ENCODE measurements at places on chromosomes 12 and 14.

DNA sequence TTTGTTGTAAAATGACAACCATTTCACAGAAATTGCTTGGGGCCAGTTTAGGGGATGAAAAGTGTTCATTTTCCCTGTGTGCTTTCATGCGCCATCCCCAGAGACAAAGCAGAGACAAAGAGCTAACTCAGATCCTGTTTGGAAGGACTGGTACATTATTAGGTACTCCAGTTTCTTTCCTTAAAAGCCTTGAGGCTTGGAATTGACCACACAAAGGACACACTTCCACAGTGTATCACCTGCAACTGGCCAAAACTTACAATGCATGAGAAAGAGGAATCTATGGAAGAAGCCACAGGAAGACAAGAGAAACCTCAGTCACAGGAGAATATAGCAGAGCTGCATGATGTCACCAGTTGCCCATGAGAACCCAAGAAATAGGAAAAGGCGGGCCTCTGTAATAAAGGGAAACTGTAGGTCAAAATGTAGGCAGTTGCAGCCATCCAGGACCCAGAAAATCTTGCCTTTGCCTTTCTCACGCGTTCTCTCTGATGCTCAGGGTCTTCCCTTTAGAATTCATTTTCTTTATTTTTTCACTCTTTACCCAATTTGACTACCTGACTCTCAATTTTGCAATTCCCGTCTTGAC is 339.0 kb downstream of the RMST start:
- DNase-seq: no peak

GRCh38 chr12:50005175-50005574 is 20.1 kb downstream of the RACGAP1 start:
- no peak for DNase-seq

GRCh38 chr12:103810111-103810510 is 30.9 kb downstream of the NT5DC3 start:
- no peak for DNase-seq

DNA sequence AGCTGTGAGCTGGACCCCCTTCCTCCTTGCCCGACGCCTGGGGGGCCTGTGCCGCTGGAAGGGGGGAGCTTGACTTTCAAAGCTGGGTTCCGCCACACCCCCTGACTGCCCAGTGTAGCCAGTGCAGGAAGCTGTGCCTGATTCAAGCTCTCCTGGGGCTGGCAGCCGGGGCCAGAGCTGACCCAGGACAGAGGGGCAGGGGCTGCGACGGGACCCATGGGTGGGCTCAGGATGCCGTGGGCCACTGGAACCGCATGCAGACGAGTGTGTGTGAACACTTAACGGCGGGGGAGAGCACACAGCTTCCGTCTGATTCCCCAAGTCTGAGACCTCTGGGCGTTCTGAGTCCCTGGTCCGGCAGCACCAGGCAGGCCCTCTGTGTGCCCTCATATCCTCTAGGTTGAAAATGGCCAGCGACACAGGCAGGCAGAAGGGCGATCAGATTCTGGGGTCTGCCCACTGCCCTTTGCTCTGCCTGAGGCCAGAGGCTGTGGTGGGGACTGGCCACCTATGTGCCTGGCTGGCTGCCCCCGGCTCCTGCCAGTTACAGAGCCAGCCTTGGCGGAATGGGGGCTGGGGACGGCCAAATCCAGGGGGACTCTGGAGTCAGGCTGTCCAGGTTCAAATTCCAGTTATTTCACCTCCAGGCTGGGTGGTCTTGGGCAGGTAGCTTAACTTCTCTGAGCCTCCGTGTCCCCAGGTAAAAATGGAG is 54.0 kb downstream of the CYP46A1 start:
- no peak for DNase-seq

DNA sequence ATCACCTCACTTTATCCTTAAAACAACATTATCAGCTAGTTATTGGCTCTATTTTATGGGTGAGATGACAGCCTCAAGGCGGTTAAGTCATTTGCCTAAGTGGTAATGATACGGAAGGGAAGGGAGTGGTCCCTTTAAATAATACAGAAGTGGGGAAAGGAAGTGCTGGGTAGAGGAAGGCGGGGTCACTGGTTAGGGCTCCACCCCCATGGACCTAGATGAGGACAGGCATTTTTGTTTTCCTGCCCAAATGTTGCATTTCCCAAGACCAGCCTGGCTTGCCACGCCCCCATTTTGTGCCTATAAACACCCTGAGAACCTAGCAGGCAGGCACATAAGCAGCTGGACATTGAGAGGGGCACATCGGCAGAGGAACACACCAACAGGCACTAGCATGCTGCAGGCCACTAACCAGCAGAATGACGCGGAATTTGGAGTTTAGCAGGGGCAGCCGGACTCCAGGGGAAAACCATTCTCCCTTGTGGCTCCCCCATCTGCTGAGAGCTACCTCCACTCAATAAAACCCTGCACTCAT is 100.9 kb downstream of the EPS8 start:
- no peak for DNase-seq

DNA sequence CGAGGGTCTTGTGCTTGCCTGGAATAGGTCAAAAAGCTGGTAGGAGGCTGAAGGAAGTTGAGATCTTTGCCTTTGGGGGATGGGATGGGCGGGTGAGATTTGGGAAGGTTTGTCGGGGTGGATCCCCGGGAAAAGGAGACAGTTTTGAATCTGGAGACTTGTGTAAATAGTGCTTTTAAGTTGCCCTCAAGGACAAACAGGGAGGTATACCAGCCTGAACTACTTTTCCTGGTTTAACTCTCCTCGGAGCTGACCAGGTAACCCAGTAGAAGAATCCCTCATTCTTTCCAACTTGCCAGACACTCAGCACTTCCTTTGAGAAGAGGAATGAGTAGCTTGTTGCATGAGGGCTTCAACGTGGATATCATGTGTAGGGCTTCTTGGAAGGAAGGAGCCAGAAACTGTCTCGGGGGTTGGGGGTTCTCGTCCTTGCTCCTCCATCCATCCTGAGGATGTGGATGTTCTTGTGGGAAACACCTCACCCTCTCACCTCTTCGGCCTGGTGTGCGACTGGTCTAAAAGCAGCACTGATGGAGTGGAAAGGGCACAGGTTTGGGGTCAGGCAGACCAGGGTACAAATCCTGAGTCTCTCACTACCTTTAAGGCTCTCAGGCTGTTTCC is 1.9 kb downstream of the TEAD4 start:
- DNase-seq: no peak

GRCh38 chr12:114638790-114639435 is 45.1 kb downstream of the TBX3 start:
- no peak for DNase-seq

- no peak for DNase-seq
These were observed 23.8 kb downstream of the OAS2 start for GRCh38 chr12:113002155-113002554.

DNA sequence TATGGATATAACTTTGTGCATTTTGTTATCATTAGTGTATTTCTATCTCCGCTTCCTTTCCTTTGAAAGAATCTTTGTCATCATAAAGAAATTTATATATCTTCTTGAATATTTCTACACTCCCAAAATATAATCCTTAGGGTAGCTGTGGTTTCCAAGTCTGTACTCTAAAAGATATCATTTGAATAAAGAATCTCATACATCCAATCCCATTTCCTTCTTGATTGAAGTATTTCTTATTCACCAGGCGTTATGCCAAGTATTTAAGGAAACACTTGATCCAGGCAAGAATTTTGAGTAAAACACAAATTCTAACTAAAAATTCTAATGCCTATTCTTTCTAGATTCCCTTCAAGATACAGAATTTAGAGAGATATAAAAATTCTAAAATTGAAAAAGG is 821.8 kb downstream of the GALC start:
- no peak for DNase-seq

DNA sequence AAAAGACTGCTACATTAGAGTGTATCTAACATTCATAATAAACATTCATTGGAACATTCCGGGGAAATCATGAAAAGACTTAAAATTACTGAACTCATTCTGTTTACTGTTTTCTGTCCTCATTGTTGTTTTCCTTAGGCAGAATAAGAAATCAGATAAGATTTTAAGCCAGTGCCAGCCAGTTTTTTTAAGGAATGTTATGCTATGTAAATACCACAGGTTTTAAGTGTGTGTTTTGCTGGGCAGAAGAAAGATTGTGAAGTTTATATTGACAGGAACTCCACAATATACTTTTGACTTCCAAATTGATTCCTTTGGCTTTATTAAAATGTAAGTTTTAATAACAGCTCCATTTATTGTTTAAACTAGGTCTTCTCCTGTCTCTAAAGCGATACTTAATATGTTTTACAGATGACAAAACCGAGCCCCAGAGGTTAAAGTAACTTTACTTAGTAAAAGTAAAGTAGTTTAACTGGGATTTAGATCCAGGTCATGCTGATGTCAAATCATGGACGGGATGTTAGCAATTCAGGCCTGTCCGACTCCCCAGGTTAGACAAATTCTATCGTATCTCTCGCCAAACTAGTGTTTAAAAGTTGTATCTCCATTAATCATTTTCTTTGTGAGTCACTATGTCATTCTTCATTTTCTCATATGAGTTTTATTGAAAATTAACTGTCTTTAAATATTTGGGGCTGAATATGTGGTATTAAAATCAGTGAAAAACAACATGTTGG is 1.7 kb downstream of the LARP4 start:
- DNase-seq: no peak

DNA sequence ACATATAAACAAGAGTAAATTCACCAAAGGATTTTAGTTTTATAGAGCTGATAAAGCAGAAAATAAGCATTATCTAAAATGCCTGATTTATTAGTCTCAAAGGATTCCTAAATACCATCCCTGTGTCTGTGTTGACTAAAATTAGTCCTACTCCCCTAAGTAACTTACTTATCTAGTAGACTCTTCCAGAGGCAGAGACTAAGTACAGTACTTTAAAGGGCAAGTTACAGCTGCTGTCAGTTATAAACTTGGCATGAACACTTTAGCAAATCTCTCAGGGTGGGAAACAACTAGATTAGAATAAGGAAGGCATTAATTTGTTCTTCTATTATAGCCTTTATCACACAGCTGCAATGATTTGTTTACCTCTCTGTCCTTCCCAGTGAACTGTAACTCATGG is 46.0 kb downstream of the ATP2B1 start:
- DNase-seq: no peak

GRCh38 chr12:49687941-49688340 is 19.3 kb downstream of the FMNL3 start:
- DNase-seq: no peak

DNA sequence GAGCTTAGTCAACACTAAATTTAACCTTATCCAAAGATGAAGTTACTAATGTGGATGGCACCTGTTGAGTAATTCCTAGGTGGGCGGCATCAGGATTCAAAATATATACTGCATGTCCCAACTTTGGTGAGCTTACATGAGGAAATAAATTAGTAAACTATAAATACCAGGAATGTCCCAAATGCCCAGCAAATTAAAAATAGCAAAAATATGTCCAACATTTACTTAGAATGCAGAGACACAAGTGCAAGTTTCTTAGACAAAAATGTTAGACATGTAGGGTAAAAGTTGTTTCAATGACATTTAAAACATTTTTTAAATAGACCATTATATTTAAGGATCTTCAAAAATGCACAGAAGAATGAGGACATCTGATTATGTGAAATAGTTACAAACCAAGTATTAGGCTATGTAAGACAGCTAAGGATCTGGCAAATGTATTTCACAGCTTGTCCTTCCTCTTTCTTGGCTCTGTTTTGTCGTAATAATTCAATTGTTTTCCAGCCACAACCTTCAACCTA is 115.9 kb downstream of the NAV3 start:
- DNase-seq: no peak

DNA sequence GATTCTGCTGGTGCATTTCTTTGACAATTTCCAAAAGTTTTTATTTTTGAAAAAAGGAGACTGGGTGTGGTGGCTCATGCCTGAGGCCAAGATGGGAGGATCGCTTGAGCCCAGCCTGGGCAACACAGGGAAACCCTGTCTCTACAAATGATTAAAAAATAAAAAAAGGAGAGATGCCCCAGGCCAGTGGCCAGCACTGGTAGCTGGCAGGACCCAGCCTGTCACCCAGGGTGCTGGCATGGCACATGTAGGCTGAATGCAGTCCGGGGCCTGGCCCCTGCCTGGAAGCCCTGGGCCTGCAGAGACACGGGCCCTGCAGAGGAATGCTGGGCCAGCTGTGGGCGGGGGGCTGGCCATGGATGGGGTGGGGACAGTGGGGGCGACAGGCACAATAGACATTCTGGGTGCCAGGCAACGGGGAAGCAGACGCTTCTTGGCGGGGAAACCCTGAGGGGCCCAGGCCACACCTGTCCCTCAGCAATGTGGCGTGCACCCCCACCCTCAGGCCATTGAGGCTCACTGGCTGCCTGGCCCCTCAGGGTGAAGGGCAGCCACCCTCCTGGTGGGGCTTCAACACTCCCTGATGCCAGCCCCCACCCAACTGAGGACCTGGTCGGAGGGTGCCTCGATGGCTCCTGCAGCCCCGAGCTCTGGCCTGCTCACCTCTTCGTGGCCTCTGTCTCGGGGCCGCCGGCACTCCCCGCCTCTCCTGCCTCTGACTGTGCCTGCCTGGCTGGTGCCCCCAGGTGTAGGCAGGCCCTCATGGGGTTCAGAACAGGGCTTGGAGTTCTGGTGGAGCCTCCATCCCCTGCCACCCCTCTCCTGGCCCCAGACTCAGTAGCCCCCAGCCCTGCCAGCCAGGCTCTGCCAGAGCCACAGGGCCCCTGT is 12.1 kb downstream of the TRMT61A start:
- DNase-seq: no peak

GRCh38 chr14:56193347-56193746 is 75.1 kb downstream of the PELI2 start:
- DNase-seq: no peak

GRCh38 chr12:107903341-107904061 is 129.0 kb downstream of the ASCL4 start:
- DNase-seq: no peak

DNA sequence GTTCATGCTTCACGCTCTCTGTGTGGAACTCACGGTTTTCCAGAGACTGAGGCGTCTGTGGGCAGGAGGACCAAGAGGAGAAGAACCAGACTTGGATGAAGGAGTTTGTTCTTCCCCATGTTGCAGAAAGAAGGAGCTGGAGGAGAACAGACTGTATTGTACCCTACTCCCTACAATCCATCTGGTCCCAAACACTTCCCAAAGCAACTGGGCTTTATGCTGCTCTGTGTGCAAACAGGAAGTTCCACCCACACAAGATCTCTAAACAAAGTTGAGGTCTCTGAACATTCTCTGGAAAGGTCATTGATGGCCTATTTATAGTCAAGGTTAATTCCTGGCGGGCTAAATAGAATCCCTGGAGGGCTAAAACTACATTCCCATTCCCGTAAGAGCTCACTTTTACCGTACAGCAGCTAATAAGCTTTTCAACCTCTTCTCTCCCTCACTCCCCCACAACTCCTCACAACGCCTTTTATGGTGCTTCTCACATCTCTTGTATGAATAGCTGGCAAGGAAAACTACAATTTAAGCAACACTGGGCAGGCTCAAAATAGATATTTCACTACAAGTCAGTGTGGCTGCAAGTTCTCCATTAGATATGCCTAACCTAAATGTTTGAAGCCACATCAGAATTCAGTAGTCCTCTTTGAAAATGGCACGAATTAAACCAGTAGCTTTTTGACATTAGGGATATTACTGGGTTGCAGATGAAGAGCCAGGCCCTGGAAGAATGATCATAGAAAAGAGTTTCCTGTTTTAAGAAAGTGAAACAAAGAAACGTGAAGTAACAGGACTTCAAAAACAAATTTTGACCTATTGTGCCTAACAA is at the start of gene A2M:
A2M (minus strand) TSS at position 189 of the 829 bp plus-strand sequence; CDS start at position 119, 70 bp downstream.
- no peak for DNase-seq
